Fibroblast of skin of right biceps (primary cell): ENCODE measurements at places on chromosomes 4 and X.
A peak's percentile ranks its signal among the peaks of the same experiment; 100 is the strongest.

DNA sequence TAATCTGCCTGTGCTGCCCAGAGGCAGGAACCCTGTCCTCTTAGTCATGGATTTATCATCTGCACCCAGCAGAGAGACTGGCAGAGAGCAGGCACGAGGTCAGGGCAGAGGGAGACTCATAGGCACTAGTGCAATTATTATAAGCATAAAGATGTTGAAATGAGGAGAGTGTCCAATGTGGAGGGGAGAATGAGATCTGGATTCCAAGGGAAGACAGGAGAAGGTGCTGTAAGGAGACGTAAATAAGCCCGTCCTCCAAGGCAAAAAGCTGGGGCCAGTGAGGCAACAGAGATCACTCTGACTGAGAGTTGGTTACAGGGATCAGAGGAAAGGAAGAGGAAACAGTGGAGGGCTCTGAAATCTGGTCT lies 406.2 kb downstream of the MAPK10 start:
- DNase-seq = peak; percentile 14

DNA sequence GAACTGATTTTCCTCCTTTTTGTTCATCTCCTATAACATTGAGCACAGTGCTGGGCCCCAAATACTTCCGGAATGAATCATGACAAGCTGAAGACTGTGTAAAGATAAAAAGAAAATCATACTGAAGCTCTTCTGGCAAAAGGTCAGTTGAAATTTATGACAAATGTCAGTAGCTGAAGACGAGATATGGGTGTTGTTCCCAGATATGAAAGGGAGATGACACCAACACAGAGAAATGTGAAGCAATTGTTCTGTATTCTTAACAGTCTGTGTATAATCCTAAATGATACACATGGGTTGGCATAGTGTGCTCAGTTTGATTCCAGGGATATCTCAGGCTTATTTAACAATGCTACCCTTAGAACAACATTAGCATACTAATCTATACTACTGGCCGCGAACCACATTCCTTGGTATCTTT lies 170.5 kb upstream of the PITX2 start:
- DNase-seq = peak; percentile 79

DNA sequence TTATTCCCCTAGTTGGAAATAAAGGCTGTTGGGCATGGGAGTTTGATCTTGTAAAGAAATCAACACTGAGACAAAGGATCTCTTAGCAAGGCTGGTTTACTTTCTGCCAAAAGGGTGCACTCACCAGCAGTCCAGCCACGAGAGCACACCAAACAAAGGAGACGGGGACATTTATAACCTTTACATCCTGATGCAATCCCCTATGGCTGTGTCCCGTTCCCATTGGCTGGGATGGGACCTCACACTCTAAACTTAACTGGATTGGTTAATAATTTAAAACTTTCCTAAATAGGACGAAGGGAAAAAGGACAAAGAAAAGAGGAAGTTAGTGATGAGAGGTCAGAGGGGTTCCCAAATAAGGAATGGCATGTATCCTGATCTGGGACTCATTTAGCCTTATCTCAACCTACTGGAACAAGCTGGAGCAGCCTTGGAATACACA lies 17.9 kb downstream of the METAP1 start:
- peak; percentile 40 for DNase-seq

DNA sequence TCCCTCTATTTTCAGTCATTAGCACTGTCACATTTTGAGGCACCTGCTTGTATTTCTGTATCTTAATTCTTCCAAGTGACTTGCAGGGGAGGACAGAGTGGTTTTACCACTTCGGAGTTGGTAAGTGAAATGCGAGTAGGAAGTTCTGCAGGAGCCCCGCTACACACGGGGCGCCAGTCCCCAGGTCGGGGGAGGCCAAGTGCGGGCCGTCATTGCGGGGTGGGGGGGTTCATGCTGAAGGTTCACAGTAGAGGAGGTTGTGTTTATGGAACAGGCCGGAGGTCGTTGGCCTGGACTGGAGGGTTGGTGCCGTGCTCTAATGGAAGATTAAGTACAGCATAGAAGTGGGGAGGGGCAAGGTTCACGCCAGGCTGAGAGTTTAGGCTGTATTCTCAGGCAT lies 44.0 kb downstream of the LRP2BP start:
- no peak for DNase-seq

DNA sequence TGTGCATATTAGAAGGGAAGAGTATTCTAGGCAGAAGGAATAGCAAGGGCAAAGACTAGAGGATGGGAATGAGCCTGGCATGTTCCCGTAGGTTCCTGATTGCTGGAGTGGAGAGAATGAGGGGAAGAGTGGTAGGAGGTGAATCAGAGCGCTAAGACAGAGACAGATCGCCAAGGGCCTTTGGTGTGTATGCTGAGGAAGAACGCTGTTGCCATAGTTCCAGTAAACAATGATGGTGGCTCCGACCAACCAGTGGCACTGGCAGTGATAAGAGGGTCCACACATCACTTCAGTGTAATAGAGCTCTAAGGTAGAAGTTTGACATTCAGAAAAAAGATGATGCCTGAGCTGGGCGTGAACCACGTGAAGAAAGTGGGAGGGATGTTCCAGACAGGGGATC lies 966 bp downstream of the TBC1D25 start:
- DNase-seq = peak; percentile 2

DNA sequence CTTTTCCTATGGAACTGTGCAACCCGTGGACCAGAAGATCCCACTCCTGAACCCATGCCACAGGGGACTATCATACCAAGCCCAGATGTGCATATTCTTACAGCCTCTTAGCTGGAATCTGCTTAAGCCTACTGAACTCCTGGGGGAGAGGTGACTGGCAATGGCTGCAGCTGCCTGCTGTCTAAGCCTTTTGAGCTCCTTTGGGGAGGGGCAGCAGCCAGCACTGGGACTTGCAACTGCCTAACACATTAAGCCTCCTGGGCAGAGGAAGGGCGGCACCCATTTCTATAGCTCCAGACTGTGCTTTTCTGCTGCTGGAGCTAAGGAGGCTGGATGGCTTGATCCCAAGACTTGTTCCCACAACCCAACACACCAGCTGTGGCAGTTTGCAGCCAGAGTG lies 117.9 kb upstream of the VEGFC start:
- no peak for DNase-seq

DNA sequence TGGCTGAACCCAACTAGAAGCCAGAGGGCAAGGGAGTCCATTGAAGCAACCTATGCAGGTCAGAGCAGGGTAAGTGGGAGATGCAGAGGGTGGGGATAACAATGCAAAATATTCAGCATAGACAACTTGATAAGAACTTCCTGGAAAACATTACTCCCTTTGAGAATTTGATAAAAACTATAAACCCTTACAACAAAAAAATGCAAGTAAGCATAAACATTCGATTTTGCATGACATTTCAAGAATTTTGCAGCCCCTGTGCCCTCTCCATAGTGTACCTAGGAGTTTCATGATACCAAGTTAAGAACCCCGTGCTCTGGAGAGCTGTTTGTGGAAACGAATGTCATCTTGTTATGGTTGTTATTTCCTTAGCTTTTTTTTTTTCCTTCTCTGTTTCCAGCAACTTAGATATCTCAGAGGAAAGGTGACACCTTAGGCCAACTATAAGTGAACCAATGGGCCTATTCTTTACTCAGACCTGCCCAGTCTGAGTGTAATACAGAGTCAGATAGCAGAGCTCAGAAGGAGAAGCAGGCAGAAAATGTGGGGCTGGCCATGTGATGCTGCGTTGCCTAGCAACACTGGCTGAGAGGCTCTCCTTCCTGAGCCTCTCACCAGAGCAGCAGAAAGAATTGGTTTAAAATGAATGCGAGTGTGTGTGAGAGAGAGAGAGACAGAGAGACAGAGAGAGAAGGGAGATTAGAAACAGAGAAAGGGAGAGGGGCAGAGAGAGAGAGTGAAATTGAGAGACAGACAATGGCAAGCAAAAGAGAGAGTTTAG lies 36.7 kb upstream of the GABRQ start:
- DNase-seq = no peak

DNA sequence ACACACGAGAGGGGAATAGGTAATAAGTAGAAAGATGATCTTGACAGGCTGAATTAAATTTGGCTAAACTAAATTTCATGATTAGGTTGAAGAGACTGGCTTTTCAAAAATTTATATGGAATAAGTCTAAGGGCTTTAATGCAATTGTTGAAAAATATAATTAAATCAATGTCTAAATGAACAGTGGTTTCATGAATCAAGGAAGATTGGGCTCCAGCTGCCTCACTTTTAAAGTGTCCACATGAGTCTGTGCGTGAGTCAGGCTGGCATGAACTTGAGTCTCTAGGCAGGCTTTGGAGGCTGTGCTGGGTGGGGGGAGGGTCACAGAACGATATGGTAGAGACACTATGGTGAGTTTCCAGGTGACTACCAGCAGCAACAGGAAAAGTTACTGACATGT lies 111.9 kb downstream of the SORBS2 start:
- DNase-seq = peak; percentile 34

DNA sequence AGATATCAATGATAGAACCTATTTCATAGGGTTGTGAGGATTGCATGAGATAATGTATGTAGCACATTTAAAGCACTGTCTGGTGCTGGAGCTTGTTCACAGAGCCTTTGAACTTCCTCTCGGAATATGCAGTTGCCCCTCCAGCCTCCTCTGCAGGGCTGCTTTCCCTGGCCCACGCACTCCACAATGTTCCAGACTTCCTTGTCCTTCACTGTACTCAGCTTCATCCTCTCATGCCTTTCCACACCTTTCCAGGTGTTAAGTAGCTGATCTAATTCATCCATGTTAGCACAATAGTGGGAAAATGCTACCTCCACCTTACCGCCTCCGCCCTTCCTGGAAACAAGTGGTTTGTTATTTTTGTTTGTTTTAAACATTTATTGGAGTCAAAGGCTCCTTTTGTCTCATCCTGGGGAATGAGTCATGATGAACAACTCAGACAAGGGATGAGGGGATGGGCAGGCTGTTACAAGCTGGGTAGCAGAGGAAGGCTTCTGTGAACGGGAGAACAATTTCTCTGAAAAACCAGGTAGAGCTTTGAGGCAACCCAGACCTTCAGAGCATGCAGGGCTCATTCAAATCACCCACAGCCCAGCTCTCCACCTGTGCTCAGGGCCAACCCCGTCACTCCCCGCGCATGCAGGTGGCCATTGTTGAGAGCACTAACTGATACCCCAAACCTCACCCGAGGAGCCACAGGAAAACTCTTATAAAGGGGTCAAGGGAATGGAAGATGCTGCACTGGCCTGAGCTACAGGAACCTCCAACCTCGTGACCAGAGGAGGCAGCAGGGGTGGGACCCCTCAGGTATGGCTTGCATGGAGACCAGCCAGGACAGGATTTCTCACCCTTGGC lies 84.9 kb upstream of the TBL1X start:
- peak; percentile 41 for DNase-seq
